ENCODE measurements at places on chromosomes 2 and 18.

GRCh38 chr18:47793609-47794008 lies 136.8 kb downstream of the SMAD2 start:
- no peak for DNase-seq

DNA sequence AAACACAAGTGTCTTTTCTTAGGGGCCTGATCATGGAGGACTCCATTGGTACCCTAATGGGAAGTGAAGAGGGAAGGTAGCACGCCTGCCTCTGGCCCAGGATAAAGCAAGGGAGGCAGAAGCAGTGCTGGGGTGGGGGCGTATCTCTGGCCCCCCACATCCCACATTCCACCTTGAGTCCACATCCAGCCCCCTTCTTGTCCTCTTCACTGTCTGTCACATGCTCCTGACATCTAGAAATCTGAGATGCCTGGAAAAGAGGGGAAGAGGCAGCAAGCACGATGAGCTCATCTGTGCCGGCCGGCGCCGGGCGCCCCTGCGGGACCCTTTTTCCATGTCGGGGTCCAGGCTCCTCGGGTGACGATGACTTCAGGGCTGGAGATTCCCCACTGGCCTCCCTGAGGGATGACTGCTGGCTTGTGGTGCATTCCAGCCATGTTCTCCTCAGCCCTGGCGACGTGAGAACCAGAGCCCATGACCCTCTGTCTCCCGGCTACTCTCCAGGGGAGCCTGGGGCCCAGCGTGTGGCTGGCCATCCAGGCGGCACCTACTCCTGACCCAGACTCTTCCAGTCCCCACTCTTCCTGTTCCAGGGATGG lies 277.5 kb downstream of the DYSF start:
- no peak for DNase-seq

DNA sequence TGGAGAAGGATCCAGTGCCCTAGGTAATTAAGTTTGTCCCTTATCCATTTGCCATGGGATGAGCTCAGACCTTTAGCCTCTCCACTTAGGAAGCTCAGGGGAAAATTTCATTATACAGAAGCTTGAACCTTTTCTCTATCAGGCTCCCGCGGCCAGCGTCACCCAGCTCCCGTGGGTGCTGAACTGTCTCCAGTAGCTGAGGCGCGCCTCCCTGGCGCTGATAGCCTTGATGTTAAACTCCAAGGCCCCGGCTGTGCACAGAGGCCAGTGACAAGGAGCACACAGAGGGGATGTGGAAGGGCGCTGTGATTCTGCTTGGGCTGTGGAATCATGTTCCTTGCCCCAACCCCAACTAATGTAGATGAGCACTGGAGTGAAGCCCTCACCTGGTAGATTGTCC lies 50.8 kb downstream of the NRP2 start:
- no peak for DNase-seq

- no peak for DNase-seq
These were observed 42.5 kb downstream of the ADD2 start for GRCh38 chr2:70725505-70725904.

GRCh38 chr2:80028584-80028983 lies 276.0 kb downstream of the LRRTM1 start:
- no peak for DNase-seq

- DNase-seq = no peak
These were observed 23.5 kb downstream of the CAPN14 start for GRCh38 chr2:31193806-31194205.

DNA sequence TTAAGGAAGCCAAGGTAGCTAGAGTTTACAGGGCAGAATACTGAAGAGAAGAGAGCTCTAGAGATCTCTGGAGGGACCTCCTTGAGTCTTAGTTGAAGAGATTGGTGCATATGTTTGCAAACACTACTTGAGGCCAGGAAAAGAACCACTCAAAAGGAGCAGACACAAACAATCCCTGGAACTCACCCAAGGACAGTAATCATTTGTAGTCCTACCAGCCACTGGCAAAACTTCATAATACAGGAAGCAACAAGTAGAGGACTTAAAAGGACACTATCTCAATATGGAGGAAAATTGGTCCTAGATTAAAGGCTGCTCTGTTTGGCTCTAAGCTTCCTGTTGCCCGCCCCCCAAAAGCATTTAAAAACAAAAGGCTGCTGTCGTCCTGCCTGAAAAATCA lies 46.9 kb upstream of the UBXN4 start:
- DNase-seq = no peak

GRCh38 chr2:109284826-109285225 lies 155.8 kb downstream of the SH3RF3 start:
- DNase-seq = no peak

GRCh38 chr2:98441706-98442450 lies 2.8 kb upstream of the INPP4A start:
- DNase-seq = no peak

- no peak for DNase-seq
These were observed 105.0 kb upstream of the SMAD7 start for GRCh38 chr18:49055754-49056172.

- DNase-seq = no peak
These were observed 14.0 kb upstream of the HRH4 start for GRCh38 chr18:24446453-24446852.

GRCh38 chr2:217805668-217806481 lies 196.9 kb downstream of the TNS1 start:
- DNase-seq = no peak
